Amygdala (tissue), 56 donors: ENCODE measurements at places on chromosomes 16 and 17.
A peak's percentile ranks its signal among the peaks of the same experiment; 100 is the strongest.

DNA sequence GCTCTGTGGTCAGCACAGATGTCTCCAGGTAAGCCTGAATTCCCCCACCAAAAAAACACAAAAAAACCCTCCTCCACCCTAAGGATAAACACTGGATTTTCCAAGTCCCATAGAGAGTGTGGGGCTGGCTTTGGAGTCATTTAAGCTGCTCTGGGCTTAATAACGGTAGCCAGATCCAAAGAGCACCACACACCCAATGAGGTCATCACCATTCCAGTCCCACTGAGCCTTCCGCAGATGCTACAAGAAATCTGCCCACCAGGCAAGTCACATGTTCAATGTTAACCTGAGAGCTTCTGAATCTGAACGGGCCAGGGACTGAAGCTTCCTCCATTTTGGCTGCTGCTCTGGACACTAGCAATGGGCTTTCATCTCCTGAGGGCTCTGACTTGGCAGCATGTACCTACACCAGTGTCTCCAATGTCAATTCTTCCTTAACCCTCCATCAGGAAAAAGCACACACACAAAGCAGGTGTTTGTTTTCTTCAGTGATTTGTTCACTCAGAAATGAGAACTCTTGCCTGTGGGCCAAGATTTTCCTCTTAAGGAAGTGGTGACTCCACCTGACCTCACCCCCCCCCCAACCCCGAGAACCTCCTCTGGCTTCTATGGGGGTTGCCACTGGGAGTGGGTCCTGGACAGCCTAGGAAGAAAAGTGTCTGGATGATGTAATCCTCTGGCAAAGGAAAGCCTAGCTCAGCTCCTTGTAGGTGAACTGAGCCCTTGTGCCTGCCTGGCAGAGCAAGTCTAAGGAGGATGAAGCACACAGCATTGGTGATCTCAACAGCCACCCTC is 220.1 kb downstream of the FOXL1 start:
- DNase-seq = no peak

DNA sequence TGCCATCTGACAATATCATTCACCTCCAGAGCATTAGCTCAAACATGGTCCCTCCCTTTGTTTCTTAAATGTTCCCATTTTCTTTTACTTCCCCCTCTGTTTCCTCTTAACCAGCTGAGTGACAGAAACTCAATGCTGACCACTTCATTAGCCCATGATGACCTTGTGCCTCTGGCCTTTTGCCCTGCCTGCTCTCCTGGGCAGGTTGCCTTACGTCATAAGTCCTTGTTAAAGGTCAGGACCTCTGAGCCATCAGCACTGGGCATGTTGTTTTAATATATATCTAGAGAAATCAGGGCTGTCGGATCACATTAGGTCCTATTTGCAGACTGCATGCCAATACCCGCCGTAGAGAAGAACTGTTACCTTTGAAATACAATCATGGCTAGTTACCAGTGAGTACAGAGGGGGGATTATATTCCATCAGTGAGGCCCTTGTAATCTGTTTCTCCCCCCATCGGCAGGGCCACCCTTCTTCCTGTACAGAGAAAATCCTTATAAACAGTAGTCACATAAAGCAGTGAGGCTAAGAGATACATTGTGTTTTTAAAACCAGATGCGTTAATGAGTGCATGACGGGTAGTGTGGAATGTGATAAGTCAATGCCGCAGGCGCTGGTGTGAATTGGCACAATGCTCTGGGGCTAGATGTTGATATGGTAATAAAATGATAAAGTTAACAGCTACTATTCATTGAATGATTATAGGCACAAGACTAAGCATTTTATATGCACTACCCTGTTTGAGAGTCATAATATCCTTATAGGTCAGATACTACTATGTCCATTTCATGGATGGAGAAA is 94.3 kb upstream of the ZFHX3 start:
- DNase-seq = no peak

DNA sequence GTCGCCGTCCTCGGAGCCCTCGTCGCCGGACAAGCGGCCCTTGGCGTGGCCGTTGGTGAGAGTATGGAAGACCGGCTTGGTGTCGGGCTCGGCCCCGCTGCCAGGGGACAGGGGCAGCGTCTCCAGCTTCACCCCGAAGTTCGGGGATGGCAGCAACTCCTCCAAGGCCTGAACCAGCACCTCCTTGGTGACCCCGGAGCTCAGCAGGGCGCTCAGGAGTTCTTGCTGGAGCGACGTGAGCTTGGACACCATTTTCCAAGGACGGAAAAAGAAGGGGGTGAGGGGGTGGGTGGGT is 279 bp downstream of the HNF1B start:
- no peak for DNase-seq

GRCh38 chr16:57660715-57661463 is 7.2 kb upstream of the ADGRG3 start:
- DNase-seq = no peak

DNA sequence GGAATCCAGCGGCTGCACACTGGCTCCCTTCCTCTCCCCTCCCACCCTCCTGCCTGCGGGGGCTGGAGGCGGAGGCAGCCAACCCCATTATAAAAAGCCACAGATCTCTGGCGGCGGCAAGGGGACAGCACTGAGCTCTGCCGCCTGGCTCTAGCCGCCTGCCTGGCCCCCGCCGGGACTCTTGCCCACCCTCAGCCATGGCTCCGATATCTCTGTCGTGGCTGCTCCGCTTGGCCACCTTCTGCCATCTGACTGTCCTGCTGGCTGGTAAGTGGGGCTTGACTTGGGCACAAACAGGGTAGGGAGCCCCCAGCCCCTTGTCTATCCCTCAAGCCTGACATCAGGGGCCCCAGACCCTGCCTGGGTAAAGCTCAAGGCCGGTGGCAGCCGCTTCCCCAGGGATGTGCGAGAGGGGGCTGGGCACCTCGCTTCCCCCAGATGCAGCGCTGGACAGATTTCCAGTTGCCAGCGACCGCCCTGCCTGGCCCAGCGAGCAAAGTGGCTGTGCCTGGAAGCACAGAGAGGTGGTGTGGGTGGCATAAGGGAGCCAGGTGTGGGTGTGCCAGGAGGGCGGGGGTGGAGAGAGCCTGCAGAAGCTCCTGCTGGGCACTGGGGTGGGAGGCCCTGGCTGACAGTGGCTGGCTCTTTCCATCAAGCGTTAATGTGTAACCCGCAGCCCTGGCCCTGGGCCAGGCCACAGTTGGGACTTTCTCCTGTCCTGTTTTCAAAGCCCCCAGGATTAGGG is at the start of gene CX3CL1:
Gene CX3CL1, plus strand, starts transcription at position 119 of the 745 bp plus-strand sequence. Its CDS starts 79 bp downstream, at position 198.
- DNase-seq = peak; percentile 71

DNA sequence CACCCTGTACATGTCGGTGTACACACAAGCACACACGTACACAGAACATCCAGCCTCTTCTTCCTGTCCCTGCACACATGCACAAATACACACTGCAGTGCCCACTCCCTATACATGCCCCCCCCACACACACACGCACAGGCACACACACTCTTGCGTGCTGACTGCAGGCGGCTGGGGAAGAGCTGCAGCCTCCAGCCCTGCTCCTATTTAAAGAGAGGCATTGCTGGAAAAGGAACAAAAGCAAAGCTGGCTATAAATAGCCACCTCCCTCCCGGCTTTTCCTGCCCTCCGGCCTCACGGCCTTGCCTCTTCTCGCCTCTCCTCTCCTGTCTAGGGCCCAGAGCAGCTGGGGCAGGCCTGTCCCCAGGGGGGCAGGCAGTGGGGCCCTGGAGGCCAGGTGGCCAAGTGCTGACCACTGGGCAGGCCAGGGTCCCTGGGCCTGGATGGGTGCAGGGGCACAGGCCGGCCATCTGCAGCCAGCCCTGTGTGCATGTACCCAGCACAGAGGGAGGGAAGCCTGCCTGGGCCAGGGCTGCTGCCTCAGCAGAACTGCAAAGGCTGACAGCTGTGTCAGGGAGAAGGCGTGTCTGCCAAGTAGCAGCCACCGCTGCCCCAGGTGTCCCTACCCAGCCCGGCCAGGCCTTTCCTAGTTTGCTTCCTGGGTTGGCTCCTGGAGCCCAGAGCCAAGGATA is 25.4 kb downstream of the RTN4RL1 start:
- no peak for DNase-seq

GRCh38 chr17:69961501-69962145 is 113.4 kb upstream of the KCNJ16 start:
- DNase-seq = no peak

- no peak for DNase-seq
These were observed 7.5 kb downstream of the SCIMP start for GRCh38 chr17:5226940-5227878.

DNA sequence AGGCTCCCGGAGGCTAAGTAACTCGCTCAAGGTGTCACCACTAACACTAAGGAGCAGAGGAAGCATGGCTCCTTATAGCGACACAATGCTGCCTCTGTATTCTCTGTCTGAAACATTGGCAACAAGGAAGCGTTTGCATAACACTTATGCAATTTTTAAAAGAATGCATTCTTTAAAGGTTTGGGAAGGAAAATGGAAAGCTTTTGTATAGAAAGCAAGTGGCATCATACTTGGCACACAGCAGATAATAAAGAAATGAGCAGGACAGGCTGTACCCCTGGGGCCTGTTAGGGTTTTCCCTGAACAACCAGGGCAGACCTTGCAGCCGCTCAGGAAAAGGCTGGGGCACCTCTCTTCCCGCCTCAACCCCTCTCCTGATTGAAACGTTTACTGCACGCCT is 36.9 kb downstream of the PPL start:
- DNase-seq = no peak

GRCh38 chr17:70201872-70202419 is 32.6 kb downstream of the KCNJ2 start:
- no peak for DNase-seq

- no peak for DNase-seq
These were observed 87.8 kb upstream of the NOL11 start for GRCh38 chr17:67629971-67630320.

DNA sequence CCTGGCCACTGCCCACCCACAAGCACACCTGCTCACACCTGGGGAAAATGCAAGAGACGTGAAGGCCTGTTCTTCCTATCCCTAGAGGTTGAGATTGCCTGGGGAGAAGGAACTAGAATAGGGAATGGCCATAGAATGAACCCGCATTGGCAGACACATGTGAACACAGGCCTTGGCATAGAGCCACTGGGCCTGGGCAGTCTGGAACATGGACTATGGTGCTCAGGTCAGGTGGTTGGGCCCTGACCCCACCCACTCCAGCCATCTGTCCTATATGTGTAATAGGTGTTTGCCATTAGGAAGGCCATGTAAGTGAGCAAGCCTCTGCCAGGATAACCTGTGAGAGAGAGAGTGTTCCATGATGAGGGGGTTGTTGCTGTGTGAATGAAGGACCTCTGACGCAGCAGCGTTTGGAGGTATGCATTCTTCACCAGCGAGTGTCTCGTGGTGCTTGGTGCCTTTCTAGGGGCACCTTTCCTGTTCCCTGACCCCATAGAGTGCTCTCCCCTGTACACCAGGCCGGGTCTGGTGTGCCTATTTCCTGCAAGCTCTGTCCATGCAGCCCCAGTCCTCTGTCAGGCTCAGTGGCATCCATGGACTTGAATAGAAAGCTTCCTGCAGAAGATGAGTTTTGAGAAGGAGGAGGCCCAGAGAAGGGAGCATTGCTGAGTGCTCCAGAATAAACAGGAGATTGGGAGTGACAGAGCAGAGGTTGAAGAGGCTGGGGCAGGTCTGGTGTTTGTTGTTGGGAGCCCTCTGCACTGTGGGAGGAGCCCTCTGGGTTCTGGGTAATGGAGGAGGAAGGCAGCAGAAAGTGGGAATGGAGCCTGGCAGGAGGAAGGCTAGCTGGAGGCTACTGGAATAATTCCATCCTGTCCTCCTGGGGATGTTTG is 15.6 kb downstream of the CTRL start:
- no peak for DNase-seq
